ENCODE measurements at places on chromosomes 1 and 21.

GRCh38 chr1:206754011-206754410 lies 16.6 kb upstream of the IL19 start:
- no peak for DNase-seq

- no peak for DNase-seq
Measured at GRCh38 chr1:180905927-180906326, 6.8 kb upstream of the KIAA1614 start.

DNA sequence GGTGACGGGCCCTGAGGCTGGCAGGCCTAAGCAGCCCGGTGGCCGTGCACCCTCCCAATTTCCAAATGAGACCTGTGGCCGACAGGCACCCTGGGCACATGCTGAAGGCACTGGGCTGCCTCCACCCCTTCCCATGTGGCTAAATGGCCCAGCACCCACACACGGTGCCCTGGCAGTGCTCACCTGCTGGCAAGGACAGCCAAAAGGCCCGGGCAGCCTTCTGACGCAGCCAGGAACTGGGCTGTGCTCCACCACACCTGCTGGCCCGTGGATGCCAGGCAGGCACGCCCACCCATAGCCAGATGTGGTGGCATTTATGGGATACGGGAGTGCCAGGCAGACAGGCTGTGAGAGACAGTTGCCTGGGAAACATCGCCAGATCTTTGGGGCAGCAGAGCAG lies 4.0 kb upstream of the FAAP20 start:
- no peak for DNase-seq

- no peak for DNase-seq
Measured at GRCh38 chr1:207744000-207744534, 7.8 kb upstream of the CD46 start.

DNA sequence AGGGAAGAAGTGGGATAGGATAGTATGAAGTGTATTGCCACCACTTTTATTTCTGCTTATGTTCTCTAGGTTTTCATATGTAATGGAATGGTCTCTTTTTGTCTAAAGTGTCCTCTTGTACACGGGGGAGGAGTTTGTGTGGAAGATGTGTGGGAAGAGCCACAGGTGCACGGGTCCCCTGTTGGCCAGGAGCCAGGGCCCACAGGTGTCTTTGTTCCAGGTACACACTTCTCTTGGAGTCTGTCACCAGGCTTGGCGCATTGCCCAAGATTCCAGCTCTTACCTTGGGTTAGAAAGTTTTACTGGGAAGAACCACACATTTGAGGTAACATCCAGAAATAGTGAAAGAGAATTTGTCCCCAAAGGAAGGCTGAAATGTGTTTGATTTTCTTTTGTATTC lies 10.5 kb downstream of the TENT5C start:
- DNase-seq, result no peak

DNA sequence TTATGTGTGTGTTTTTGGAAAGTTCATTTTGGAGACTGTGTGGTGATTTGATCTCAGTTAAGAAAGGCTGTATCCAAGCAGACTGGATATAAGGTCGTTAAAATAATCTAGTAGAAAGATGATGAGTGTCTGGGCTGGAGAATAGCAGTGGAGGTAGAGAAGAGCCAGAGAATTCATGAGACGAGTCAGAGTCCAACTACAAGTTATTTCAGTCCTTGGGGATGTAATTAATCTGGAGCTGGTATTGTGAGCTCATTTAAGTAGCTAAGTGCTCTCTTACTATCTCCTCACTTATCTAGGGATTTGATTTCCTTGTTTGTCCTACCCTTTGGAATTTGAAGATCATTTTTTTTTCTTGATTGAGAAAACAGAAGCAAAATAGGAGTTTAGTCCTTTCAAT lies 1219.0 kb upstream of the ADGRL4 start:
- DNase-seq, result no peak

GRCh38 chr1:179087665-179088064 lies 5.8 kb downstream of the TOR3A start:
- no peak for DNase-seq

- no peak for DNase-seq
Measured at GRCh38 chr1:5464366-5464765, 527.9 kb downstream of the NPHP4 start.

GRCh38 chr21:42737951-42738590 lies 84.7 kb downstream of the PDE9A start:
- DNase-seq, result peak; percentile 27

GRCh38 chr1:40980453-40981121 lies 1.1 kb downstream of the CTPS1 start:
- peak; percentile 72 for DNase-seq

- no peak for DNase-seq
Measured at GRCh38 chr21:15219039-15219438, 154.2 kb upstream of the NRIP1 start.

GRCh38 chr1:19704247-19705113 lies 39.8 kb downstream of the HTR6 start:
- peak; percentile 38 for DNase-seq

DNA sequence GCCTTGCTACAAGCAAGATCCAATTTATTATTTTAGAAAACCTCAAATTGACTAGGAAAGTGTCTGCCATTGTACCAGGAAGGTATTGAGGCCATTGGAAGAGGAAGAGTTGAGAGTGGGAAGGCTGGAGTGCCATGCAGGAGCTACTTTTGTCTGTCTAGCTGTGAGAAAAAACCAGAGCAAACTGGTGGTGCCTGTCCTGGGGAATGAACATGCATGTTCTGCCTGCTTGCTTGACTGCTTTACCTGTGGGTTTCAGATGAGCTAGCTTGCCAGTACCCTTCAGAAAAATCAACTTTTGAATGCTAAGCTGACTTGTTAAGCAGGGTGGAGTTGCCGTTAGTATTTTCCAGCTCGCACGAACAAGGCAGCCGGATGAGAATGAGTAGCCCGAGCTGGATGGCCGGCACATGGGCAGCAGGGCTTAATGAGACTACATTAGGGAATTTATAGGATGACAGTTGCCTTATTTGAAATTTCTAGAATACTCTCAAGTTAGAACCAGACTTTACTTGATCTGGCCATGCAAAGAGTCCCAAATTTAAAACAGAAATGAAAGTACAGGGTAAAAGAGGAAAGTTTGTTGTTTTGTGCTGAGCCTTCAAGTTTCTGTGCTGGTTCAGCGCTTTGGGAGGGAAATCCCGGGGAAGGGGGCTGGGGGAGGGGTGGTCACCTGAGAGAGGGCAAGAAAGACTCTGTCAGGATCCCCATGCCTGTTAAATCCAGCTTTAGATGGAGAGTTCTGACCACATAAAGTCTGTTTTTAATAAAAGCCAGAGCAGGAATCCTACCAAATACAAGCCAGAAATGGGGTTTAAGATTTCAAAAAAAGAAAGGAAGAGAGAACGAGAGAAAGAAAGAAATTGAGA lies 29.6 kb upstream of the C1orf105 start:
- peak; percentile 31 for DNase-seq

GRCh38 chr1:44220001-44220751 lies 6.9 kb downstream of the DMAP1 start:
- no peak for DNase-seq

GRCh38 chr1:197360068-197360467 lies 92.0 kb downstream of the CRB1 start:
- DNase-seq, result no peak

DNA sequence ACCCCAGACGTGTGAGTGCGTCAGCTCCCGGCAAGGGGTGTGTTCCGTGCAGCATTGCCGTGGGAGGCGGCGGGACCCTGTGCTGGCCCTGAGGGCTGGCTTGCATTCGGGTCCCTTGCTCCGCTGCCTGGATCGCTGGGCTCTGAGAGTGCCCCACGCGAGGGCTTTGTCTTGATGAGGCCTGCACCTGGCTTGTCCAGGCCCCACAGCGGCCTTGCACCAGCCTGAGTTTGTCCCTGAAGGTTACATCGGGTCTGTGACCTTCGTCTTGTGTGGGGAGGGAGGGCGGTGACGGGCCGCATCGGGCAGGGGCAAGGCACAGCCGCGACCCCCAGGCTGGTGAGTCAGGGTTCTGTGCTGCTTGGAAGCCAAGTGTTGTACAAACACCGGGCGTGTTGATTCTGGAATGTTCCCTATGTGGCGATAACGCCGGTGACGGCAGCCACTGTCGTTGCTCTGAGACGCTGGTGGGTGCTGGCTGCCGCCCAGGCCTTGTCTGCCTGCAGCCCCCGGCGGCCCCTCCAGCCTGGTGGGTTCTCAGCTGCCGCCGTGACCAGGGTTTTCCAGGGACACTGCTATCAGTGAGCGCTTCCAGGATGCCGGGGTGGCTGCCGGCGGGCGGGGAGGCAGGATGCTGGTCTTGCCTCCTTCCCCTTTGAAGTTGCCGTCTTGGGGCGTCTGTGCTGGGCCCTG lies 42.9 kb downstream of the SLX9 start:
- no peak for DNase-seq

- DNase-seq, result no peak
Measured at GRCh38 chr1:3654549-3655281, 2.4 kb downstream of the TP73 start.

DNA sequence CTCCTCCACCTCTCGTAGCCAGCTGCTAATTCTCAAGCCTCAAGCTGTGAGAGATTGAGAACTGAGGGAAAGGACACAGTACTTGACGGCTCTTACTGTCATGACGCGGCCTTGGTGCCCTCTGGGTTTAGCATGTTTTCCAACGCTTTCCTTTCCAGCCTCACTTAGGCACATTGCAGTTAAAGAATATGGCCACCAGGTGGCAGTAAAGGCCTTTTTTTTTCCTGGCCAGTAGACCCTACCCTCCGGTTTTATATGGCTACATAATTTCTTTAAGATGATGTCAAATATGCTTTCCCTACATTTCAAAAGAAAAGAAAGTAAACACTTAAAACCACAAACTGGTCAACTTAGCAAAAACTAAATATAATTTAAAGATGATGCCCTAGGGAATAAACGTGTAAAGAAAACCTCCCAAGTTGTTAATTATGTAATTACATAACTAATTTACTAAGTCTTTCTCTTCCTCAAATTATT lies 56.8 kb upstream of the PRDX6 start:
- DNase-seq, result peak; percentile 80

DNA sequence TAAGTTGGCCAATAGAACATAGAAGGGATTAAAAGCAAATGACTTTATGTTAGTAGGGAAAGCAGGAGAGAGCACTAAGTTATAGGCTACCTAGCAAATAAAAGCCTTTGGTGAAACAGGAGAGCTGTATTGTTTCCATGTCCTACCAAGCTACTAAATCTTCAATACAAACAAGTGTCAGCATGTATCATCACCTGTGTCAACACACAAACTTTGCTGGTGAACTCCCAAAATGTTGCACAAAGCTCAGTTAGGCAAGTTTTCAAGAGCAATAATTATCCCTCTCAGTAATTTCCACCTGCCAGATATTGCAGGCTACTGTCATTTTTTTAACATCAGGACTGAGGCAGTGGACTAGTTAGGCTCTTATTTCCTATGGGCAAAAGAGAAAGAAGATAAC lies 77.7 kb upstream of the ADAM30 start:
- DNase-seq, result no peak

- DNase-seq, result no peak
Measured at GRCh38 chr1:50027794-50028193, 4.0 kb upstream of the AGBL4 start.

DNA sequence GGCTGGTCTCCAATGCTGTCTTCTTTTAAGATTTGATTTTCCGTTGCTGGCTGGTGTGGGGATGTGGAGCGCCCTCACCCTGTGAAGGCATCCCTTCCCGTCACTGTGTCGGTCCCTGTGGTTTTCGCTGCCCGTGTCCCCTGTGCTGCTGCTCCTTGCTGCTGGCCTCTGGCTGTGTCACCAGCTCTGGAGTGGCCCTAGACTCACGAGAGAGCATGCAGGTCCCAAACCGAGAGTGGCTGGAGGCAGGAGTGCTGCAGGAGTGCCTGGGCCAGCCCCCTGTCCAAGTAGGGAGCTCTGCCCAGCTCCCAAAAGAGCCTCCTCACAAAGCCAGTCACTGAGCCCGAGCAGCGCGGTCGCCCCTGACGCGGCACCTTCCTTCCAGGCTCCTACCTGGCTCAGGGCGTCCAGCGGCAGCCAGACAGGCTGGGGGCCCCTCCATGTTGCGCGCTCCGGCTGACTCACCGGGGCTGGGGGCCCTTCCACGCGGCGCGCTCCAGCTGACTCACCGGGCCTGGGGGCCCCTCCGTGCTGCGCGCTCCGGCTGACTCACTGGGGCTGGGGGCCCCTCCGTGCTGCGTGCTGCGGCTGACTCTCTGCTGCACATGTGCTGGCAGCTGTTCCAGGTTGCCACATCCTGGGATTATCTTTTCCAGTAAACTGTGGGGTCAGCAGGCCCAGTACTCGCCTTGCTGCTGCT lies 106.7 kb upstream of the COL6A1 start:
- DNase-seq, result no peak

GRCh38 chr21:32537569-32537881 lies 47.8 kb downstream of the TCP10L start:
- no peak for DNase-seq

GRCh38 chr1:47906009-47906432 lies 91.2 kb downstream of the TRABD2B start:
- DNase-seq, result no peak

DNA sequence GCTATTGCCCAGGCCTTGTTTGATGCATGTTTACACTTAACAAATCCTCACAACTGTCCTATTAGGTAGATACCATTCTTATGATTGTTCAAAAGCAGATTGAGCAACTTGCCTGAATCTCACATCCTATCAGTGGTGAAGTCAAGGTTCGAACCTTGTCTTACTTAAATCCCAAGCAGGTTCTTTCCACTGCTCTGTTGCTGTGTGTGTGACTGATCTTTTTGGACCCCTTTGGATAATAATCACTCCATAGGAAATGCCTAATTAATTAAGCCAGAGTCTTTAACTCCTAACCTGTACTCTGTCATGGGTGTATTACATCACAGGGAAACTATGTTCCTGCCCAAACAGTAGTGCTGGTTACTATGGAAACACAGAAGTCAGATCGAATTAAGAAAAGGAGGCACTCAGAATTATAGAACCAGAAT lies 84.2 kb downstream of the SPATA46 start:
- DNase-seq, result no peak

DNA sequence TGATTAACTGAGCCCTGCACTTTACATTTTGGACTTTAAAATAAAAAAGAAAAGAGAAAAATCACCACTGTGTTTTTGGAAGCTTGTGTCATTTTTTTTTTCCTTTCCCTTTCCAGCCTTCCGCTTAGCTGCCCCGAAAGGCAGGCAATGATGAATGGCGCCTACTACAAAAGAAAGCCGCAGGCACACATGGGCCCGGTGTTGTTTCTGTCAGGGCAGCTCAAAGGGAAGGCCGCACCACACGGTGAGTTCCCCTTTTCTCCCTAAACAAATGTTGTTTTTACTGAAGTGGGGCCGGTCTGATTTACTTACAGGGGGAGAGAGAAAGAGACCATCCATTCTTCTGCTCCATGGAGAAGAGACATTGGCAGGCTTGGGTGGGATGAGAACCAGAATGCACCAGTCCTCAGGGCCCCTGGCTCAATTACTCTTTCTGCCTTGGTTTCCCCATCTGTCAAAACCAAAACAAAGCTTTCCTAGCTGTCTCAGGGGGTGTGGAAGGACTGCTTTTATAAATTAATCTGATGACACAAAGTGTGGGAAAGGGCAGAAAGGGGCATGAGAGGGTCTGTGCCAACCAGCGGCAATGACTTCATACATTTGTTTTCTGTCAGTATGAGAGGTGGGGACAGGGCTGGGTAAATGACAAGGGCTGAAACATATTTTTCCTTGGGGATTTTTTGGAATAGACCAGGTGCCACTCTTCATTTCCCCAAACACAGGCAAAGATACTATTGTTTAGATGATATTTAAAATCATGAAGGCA lies 91.4 kb upstream of the PLXNA2 start:
- DNase-seq, result no peak
